Kidney epithelial cell (primary cell): ENCODE measurements at places on chromosomes 11 and 22. TPM values are rescaled to one million over a fixed set of nuclear protein-coding genes. Genes with fewer than 3 reads are reported as not detected.

Gene VSIG10L2
- not detected in 2 replicates for total RNA-seq

Gene RCOR2
- 7.8 and 11.5 TPM in 2 replicates for total RNA-seq

Gene GRM5
- 0.17 and 0.34 TPM in 2 replicates for total RNA-seq

Gene TMEM132A
- total RNA-seq: 597 and 616 TPM in 2 replicates
